ENCODE measurements at places on chromosomes 3 and 15. TPM values are rescaled to one million over a fixed set of nuclear protein-coding genes. Genes with fewer than 3 reads are reported as not detected.

The FGF12 gene
- total RNA-seq, result not detected

The HRG gene
- not detected for total RNA-seq

The FOXB1 gene
- 0.53 TPM for total RNA-seq

The ST8SIA2 gene
- total RNA-seq, result not detected

The GPR27 gene
- total RNA-seq, result 1.2 TPM

The HACD2 gene
- 22.1 TPM for total RNA-seq

The ATP13A4 gene
- total RNA-seq, result 3.3 TPM

The GTF2A2 gene
- 198 TPM for total RNA-seq

The LRRC49 gene
- total RNA-seq, result 0.14 TPM

The FBXW12 gene
- 0.16 TPM for total RNA-seq

The C2CD4A gene
- total RNA-seq, result 0.73 TPM

The RBP2 gene
- not detected for total RNA-seq

The NXPE3 gene
- total RNA-seq, result 12.8 TPM

The PLSCR4 gene
- total RNA-seq, result not detected

The ACSBG1 gene
- not detected for total RNA-seq

The POLQ gene
- 23.4 TPM for total RNA-seq

The GP5 gene
- total RNA-seq, result 0.37 TPM

The SLC28A2 gene
- total RNA-seq, result not detected

The TMEM108 gene
- total RNA-seq, result not detected

The GOLGA8T gene
- total RNA-seq, result not detected

The LSAMP gene
- total RNA-seq, result not detected

The UBAP1L gene
- 3.2 TPM for total RNA-seq

The KCNH8 gene
- total RNA-seq, result 0.05 TPM

The CADPS gene
- not detected for total RNA-seq

The CHRM5 gene
- not detected for total RNA-seq

The REC114 gene
- total RNA-seq, result not detected

The ZPLD1 gene
- total RNA-seq, result not detected

The FILIP1L gene
- total RNA-seq, result 0.11 TPM

The NR2E3 gene
- not detected for total RNA-seq

The GNAT1 gene
- total RNA-seq, result 0.14 TPM

The LINGO1 gene
- total RNA-seq, result not detected

The ABHD6 gene
- 3.0 TPM for total RNA-seq

The NR1I2 gene
- total RNA-seq, result 0.40 TPM

The NEO1 gene
- 6.6 TPM for total RNA-seq

The PEX11A gene
- total RNA-seq, result 5.3 TPM

The UPK1B gene
- 0.41 TPM for total RNA-seq

The SI gene
- not detected for total RNA-seq

The PAQR5 gene
- total RNA-seq, result 0.05 TPM

The TRH gene
- total RNA-seq, result not detected

The ARNT2 gene
- 0.05 TPM for total RNA-seq

The PPP1R14D gene
- not detected for total RNA-seq

The DNAJA4 gene
- total RNA-seq, result 41.5 TPM

The STX19 gene
- total RNA-seq, result not detected

The SLC6A1 gene
- total RNA-seq, result not detected

The DZIP1L gene
- total RNA-seq, result not detected

The CHDH gene
- total RNA-seq, result 0.30 TPM

The CHRNA7 gene
- 0.11 TPM for total RNA-seq

The TGM4 gene
- total RNA-seq, result not detected

The LDHAL6B gene
- total RNA-seq, result not detected

The CPN2 gene
- not detected for total RNA-seq

The TTBK2 gene
- total RNA-seq, result 9.7 TPM

The FAM3D gene
- not detected for total RNA-seq

The ARPP19 gene
- total RNA-seq, result 185 TPM

Measured in activated CD4-positive, alpha-beta T cell treated with anti-CD3 and anti-CD28 coated beads for 36 hours (primary cell).